ENCODE measurements at places on chromosomes 3 and 15.

DNA sequence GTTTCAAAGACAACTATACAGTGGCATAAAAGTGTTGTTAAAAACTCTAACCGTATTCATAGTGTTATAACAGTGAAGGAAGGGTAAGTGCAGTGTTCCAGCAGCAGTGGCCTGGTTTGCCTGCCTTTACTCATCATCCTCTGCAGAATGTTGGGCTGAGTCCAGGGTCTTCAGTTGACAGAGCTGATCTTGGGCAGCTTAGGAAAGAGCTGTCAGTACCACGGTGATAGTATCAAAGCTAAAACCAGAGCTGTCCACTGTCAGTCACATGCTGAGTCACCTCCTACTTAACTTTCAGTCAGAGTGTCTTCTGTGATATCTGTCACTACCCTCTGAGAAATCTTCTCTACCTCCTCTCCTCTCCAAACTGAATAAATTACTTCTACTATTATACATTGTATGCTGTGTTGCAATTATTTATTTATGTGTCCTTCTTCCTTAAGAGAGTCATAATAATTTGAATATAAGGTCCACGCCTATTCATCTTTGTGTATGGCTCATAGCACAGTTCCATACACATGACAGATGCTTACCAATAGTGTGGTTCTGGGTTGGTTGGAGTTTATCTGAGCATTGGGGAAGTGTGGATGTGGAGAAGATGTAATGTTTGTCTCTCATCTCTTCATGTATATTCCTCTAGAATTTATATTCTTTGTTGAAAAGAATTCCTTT is 242.1 kb downstream of the ZIC1 start:
- no peak for DNase-seq
- H3K4me3 ChIP-seq, result no peak overlapping the region
- H3K4me1 ChIP-seq, result no peaks in the 10 kb centered on the region

DNA sequence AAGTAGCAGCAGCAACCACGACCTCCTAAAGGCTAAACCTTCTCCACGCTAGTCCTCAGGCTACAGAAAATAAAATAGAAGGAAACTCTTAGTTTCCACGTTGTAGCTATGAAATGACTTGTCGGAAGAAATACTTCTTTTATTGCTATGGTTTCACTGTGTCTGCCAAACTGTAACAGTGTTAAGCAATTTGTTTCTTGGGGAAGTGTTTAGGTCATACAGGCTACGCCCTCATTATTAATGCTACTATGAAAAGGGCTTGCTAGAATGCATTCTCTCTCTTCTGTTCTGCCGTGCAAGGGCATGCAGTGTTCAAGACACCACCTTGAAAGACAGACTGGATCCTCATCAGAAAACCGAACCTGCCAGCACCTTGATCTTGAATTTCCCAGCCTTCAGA is 462.7 kb downstream of the PLOD2 start:
- no peak overlapping the region for H3K27ac ChIP-seq
- no peak for DNase-seq
- no peaks in the 10 kb centered on the region for H3K36me3 ChIP-seq
- H3K27me3 ChIP-seq, result no peaks in the 10 kb centered on the region

DNA sequence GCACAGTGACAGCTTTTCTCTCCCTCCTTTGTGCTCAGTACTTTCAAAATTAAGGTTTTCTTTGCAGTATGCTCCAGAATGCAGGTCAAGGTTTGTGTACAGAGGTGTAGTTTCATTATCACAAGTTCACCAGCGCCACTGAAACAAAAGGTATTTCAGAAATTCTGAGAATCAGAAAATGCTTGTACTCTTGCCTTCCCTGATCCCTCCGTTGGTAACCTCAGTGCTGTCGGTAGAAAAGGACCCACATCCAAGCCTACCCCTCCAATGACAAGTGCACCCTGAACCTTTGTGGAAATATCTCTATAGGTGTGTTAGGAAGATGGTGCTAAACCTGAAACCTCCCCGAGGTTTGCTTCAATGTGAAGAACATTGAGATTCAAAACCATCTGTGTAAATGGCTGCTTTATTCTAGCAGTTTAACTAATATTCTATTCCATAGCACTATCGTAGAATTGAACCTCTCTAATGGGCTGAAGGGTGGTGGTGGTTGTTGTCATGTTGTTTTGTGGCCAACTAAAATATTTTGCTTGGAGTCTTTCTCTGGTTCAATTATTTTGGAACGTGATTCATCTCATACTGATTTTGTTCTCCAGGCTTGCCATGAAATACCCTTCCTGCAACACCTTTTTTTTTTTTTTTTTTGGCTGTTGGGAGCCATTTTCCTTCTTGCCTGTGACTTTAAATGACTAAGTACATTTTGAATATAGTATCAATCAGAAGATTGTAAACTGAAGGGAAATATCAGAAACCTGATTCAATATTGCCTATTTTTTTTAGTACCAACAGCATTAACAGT is 20.7 kb downstream of the ZBTB38 start:
- no peak for DNase-seq
- no peak overlapping the region for H3K4me3 ChIP-seq
- no peak overlapping the region for H3K27ac ChIP-seq
- peaks cover 63% of the 10 kb centered on the region for H3K4me1 ChIP-seq
- H3K36me3 ChIP-seq, result peaks cover 5% of the 10 kb centered on the region
- no peaks in the 10 kb centered on the region for H3K27me3 ChIP-seq

- no peaks in the 10 kb centered on the region for H3K27me3 ChIP-seq
- no peak for DNase-seq
- peaks cover 19% of the 10 kb centered on the region for H3K36me3 ChIP-seq
- H3K27ac ChIP-seq, result no peak overlapping the region
- H3K4me3 ChIP-seq, result no peak overlapping the region
- peaks cover 31% of the 10 kb centered on the region for H3K4me1 ChIP-seq
Observed at GRCh38 chr3:11568503-11569155, 75.1 kb downstream of the VGLL4 start.

DNA sequence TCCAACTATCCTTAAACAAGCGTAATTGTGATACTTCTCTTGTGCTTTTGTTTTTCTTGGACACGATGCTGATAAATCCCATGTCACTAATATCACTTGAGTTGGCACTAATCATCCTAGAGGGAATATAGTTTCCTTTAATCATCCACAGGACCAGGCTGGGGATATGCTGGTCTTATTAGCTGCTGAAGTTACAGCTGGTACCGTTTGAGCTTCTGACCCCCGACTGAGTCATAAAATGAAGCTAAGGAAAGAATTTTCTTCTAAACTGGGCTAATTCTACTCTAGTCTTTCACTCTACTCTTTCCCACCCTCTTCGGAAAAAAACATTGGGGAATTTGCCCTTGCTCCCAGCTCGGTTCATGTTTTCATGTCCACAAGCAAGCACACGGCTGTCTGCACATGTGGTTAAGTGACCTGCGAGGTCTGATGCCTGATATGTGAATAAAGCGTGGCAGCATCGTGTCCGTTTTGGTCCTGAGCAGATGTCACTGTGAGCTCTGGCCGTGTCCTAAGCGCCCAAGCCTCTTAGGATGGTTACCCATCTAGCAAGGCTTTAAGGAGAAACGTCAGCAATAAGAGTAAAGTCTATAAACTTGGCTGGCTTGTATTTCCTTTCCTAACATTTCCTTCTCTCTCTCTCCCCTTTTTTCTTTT is 223.7 kb downstream of the ITPR1 start:
- no peak overlapping the region for H3K27ac ChIP-seq
- H3K27me3 ChIP-seq, result peaks cover 5% of the 10 kb centered on the region
- H3K36me3 ChIP-seq, result no peaks in the 10 kb centered on the region
- no peak for DNase-seq
- H3K4me3 ChIP-seq, result no peak overlapping the region

- H3K4me1 ChIP-seq, result peaks cover 21% of the 10 kb centered on the region
- no peak for DNase-seq
- no peaks in the 10 kb centered on the region for H3K36me3 ChIP-seq
- H3K27me3 ChIP-seq, result no peaks in the 10 kb centered on the region
- no peak overlapping the region for H3K27ac ChIP-seq
Observed at GRCh38 chr15:50911621-50912020, 3.1 kb downstream of the AP4E1 start.

- DNase-seq, result no peak
- no peak overlapping the region for H3K4me3 ChIP-seq
- peaks cover 58% of the 10 kb centered on the region for H3K4me1 ChIP-seq
- H3K27me3 ChIP-seq, result no peaks in the 10 kb centered on the region
Observed at GRCh38 chr3:65545429-65545828, 493.3 kb downstream of the MAGI1 start.

GRCh38 chr15:45618813-45619212 is 16.0 kb upstream of the SQOR start:
- H3K4me3 ChIP-seq, result no peak overlapping the region
- H3K4me1 ChIP-seq, result no peaks in the 10 kb centered on the region

DNA sequence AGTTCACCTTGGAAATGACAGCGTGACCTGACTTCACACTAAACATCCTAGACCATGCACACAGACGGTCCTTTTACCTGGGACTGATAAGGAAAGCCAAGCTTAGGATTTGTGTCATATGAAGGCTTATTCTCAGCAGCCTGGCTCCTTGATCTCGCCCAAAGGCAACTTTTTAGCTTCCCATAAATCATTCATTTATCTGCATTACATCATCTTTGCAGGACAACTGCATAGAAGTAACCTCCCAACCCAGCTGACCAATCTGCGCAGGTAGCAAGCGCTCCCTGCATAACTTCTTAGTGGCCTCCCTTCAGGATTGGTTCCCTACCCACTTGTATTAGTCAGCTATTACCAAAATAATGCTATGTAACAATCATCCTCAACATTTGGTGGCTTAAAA is 389.9 kb upstream of the PROK2 start:
- H3K36me3 ChIP-seq, result no peaks in the 10 kb centered on the region
- no peak overlapping the region for H3K4me3 ChIP-seq
- peaks cover 14% of the 10 kb centered on the region for H3K4me1 ChIP-seq
- H3K27ac ChIP-seq, result no peak overlapping the region

- no peaks in the 10 kb centered on the region for H3K36me3 ChIP-seq
- no peak overlapping the region for H3K4me3 ChIP-seq
- no peaks in the 10 kb centered on the region for H3K27me3 ChIP-seq
- H3K4me1 ChIP-seq, result peaks cover 14% of the 10 kb centered on the region
- no peak overlapping the region for H3K27ac ChIP-seq
- no peak for DNase-seq
Observed at GRCh38 chr3:40118091-40118490, 191.4 kb upstream of the EIF1B start.

GRCh38 chr15:23565395-23566070 is at the start of gene MKRN3:
MKRN3 (plus strand) TSS chr15:23565674; CDS start chr15:23565783, 109 bp downstream.
- H3K36me3 ChIP-seq, result peaks cover 7% of the 10 kb centered on the region
- H3K4me3 ChIP-seq, result peak within 1 kb of the TSS; percentile 95
- peak within 1 kb of the TSS; percentile 97 for H3K27ac ChIP-seq
- no peaks in the 10 kb centered on the region for H3K27me3 ChIP-seq
- peaks cover 56% of the 10 kb centered on the region for H3K4me1 ChIP-seq
- peak; percentile 43 for DNase-seq

DNA sequence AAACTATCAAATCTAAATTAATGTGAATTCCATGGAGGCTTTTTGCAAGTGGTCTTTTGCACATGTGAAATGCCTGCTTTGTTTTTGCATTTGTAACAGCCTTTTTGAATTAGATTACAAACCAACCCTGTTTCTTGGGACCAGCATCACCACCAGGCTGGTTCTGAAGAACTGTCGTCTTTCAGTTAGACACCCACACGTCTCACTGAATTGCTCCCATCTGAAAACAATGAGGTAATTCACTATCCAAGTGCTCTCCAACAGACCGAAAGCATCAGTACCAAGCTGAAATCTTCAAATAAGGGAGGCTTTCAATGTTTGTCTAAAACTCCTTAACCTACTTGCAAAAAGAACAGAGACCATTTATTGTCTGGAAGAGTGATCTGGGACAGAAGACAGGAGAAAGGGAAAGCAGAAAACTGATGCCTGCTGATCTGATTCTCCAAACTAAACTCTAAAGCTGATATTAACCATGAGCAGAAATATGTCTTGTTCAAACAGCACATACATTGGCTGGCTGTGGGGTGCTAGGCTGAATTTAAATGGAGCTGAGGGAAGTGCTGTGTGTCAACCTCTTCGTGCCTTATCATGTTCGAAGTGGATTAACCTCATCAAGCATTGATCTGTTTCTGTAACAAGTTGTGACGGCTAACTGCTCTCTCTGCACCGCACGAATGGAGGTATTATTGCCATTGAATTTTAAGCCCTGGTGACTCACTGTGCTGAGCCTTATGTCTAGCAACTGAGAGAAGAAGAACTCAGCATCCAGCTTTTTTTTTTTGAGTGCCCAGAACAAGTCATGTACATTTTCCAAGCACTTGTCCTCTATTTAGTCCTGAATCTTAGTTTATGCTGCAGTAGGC is 213.7 kb upstream of the P2RY1 start:
- peak; percentile 2 for DNase-seq
- peak overlapping the region; percentile 64 for H3K27ac ChIP-seq
- peaks cover 55% of the 10 kb centered on the region for H3K4me1 ChIP-seq
- H3K27me3 ChIP-seq, result no peaks in the 10 kb centered on the region

DNA sequence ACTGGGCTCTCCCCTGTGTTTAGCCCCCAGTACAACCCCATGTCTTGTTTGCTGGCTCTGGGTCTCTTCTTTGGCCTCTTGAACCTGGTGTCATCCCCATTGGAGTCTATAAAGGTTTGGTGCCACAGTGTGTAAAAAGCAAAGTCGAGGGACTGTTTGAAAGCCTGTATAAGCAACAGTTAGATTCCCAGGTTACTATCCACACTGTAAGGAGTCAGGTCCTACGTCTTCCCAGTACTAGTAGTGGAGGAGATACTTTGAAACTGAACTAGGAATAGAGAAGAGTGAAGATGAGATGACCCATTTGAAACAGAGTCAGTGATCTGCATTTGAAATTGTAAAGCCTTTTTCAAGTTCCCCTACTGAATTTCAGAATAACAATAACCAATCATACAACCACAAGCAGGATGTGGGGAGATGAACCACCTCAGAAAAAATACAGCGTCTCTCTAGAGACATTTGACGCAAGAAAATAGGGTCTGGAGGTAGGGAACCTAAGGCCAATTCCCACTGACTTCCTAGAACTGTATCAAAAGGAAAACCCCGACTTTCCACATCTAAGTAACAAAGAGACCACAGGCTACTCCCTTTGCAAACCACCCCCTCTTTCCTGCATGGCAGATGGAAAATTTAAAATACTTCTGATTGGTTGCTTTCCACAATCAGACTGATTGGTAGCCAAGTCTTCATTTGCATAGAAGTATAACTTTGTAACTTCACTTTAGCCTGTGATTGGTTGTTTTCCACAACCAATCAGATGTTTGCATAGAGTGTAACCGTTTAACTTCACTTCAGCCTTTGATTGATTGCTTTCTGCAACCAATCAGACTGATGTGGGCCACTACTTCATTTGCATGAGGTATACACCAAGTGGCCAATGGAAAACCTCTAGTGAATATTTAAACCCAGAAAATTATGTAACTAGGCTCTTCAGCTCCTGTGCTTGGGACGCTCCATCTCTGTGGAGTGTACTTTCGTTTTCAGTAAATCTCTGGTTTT is 49.9 kb upstream of the NEDD4 start:
- DNase-seq, result no peak
- peak overlapping the region; percentile 39 for H3K27ac ChIP-seq
- H3K4me3 ChIP-seq, result no peak overlapping the region
- peaks cover 29% of the 10 kb centered on the region for H3K4me1 ChIP-seq
- no peaks in the 10 kb centered on the region for H3K27me3 ChIP-seq

- H3K27ac ChIP-seq, result no peak overlapping the region
- no peak for DNase-seq
- H3K36me3 ChIP-seq, result no peaks in the 10 kb centered on the region
- H3K4me1 ChIP-seq, result peaks cover 8% of the 10 kb centered on the region
- H3K4me3 ChIP-seq, result no peak overlapping the region
- peaks cover 20% of the 10 kb centered on the region for H3K27me3 ChIP-seq
Observed at GRCh38 chr3:72560846-72561675, 287.2 kb downstream of the SHQ1 start.
